Stimulated activated CD8-positive, alpha-beta memory T cell treated with anti-CD3 and anti-CD28 coated beads, Interleukin-2, amount 100 ng/mL, for 1 hour (primary cell): ENCODE measurements at places on chromosomes 1 and 21.

DNA sequence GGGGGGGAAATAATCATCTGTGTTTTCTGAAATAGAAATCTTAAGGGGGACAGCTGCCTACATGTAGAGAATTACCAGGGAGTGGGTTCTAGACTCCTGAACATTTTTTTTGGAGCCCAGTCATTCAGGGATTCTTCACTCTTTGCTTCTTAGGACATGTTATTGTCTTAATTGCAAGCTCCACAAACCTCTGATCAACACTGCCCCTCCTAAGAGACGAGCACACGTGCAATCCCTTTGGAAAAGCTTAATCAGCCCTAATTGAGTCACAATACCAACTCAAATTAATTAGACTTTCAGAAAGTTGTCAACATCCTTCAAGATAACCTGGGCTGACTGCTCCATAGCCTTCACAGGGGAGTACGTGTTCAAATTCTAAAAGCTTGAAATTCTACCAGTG is 21.4 kb downstream of the RGS8 start:
- no peak for DNase-seq

DNA sequence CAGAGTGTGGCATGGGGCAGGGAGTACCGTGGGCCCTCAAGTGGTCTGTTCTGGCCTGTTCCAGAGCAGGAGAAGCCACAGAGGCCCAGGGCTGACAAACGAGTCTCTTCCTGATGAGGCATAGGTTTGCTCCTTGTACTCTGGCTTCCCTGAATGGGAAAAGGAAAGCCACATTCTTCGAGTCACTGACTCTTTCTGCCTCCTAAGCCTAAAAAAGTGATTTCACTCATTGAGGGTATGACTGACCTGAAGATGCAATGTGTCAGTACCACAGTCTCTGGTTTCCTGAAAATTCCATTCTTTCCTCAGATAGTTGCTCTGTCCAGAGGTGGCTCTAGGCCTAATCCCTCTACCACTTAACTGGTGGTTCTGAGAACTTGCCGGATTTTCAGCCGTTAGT is 92.3 kb downstream of the KCNN3 start:
- DNase-seq, result no peak

- DNase-seq, result no peak
Observed at GRCh38 chr1:117925981-117926380, 3.4 kb downstream of the GDAP2 start.

GRCh38 chr1:66687358-66687757 is 64.9 kb upstream of the DYNLT5 start:
- DNase-seq, result no peak
